ENCODE measurements at places on chromosomes 3 and 15.

DNA sequence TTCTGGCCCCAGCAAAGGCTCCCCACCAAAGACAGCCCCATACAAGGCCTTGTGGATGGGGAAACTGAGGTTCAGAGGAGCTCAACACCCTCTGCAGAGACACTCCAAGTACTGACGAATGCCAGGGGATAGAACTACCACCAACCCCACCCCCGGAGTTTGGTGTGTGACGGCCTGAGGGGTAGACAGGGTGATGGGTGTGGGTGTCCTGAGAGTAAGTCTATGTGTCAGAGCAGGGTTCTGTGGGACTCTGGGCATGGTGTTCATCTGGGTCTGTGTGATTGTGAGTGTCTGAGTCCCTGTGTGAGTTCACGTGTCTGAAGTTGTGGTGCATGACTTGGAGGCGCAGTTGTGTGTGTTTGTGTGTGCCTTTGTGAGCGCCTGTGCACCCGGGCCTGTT lies 7.4 kb downstream of the PTH1R start:
- no peak for DNase-seq

DNA sequence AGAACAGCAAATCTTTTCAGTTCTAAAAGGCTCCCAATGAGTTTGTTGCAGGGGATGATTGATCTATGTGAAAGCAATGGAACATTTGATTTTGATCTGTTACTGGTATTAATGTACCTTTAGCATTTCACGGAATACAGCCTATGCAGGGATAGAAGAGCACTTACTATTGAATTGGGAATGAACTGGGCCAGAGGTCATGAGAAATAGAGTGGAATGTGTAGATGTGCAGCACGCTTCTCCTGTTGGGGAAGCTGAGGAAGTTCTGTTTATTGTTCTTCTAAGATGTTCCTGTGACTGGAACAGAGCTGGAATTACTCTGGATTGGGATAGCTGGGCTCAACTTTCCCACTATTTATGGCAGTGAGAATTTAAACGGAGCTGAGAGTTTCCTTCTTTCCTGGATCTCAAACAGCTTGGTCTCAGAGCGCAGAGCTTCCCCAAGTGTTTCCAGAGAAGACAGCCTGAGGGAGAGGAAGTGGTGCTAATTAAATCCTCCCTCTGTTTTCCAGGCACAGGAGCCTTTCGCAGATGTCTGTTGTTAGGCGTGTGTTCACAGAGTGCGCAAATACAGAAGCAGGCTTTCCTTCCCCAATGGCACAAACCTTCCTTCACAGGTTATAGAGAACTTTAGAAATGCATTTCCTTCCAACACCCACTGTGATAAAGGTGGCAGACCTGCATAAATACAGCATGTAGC lies 32.5 kb downstream of the TPRG1 start:
- no peak for DNase-seq

DNA sequence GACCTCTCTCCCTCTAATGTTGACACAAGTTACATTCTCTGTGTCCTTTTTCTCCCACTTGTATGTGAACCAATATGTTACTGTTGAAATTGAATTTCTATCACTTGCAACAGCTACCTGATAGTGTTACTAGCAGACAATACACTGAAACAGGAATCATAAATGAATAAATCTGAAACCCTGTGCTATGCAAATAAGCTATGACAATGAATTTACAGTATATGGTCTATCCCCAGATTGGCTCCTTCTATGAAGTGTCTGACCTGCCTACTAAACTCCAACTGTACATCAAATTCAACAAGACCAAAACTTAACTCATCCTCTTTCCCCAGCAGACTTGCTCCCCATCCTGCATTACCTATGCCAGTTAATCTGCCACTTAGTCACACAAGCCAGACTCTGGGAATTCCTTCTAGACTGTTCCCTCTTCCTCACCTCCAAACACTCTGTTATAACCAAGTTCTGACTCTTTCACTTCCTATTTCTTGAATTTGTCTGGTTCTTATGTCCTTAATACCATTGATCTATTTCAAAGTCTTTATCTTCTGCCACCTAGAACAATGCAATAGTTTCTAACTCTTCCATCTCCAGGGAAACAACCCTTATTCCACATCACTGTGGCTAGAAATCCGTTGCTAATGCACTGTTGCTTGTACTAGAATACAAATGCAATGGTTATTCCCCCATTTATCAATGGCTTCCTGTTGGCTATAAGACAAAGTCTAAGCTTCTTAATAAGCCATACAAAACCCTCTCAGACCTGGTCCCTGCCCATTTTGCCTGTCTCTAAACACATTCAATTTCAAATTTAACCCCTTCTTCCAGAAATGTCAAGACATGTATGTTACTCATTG lies 13.4 kb upstream of the ZNF639 start:
- DNase-seq, result no peak

- no peak for DNase-seq
Observed at GRCh38 chr3:125960456-125961288, 8.3 kb upstream of the ROPN1B start.

- DNase-seq, result no peak
Observed at GRCh38 chr15:100939791-100940190, 20.6 kb downstream of the LRRK1 start.

DNA sequence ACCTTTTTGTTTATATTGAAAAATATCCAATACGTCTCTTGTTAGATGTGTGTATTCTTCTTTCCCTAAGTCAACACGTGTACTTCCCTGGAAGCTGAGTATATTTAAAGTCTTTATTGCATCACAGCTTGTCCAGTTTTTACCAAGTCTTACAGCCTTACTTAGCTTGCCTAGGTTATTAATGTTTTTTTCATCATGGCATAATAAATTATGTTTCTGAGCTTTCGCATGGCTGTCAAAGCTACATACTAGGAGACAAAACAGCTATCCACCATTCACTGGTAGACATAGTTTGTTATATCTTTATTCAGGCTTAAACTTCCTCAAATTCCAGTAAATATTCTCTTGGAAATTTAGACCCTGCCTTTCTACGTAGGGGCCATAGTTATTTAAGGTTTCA lies 224.2 kb downstream of the BCHE start:
- DNase-seq, result no peak

DNA sequence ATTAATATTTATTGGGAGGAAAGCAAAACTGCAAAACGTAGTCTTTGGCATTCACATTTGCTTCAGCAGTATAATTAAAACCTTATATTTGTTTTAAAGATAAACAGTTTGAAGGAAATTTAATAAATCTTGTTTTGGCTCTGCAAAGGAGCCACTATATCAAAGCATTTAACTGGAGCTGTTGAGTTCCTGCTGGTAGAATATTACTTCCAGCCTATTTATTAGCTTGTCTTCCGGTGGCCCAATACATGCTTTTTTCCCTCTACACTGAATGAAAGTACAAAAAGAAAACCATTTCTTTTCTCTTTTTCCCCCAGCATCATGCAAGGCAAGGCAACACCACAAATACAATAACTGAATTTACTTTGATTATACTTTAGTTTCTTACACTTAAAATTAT lies 26.3 kb downstream of the SPTSSB start:
- no peak for DNase-seq

- no peak for DNase-seq
Observed at GRCh38 chr3:162610261-162610660, 1113.7 kb downstream of the OTOL1 start.

GRCh38 chr3:30538791-30539190 lies 67.6 kb upstream of the TGFBR2 start:
- no peak for DNase-seq

DNA sequence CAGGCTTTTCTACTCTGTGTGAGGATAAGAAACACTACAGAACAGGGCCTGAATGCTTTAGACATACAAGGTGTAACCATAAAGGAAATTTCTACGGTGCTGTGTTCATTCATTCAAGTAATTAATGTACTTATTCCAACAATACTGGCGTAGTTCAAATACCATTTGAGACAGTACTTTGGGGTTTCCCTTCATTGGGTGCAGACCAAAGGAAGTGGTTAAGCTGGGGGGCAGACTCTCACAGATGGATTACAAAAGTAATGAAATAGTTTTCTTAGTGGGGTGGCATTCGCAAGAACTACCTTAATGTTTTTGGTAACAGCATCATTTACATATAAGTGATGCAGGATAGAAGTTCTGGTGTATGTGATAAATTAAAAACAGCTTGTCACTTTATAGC lies 65.9 kb downstream of the BTD start:
- DNase-seq, result no peak

- DNase-seq, result no peak
Observed at GRCh38 chr3:76523337-76523736, 516.6 kb upstream of the ROBO2 start.

- DNase-seq, result no peak
Observed at GRCh38 chr3:174132006-174132405, 727.1 kb upstream of the NAALADL2 start.

DNA sequence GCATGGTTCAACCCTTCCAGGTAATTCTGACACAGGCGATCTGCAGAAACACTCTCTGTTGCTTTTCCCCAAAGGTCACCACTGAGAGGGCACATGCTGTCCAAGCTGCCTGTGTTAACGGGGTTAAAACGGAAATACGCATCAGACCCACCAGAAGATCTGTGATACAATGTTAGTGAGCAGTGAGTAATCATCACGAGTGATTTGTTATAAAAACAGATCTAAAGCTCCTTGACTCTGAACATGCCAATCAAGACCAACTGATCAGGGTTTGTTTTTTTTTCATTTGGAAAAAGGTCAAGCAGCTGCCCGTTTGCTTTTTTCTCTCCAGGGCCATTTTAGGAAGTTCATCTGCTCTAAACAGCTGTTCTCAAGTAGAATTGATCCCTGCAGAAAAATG lies 43.2 kb downstream of the FGF12 start:
- no peak for DNase-seq

DNA sequence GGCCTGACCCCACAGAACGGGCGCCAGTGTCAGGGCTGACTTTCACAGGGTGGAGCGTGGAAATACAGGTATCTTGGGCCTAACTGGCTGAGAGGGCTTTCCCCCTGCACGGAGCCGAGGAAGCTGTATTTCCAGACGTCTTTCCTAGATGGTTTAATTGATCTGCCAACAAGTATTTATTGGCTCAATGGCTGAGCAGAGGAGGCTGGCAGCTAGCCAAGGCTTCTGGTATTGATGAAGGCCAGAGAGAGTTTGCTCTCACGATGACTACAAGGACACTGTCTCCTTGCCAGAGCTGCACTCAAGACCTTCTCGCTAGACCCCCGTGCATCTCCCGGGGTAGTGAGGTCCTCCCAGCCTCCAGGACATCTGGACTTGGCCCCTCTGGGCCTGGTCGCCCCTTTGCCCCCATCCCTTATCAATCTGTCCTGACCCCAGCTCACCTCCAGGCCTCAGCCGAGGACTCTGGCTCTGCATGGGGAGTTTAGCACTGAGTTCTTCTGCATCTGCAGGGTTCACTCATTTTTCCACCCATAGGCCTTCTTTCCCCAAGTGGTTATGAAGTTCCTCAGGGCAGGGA lies 20.6 kb downstream of the SPSB4 start:
- DNase-seq, result no peak

DNA sequence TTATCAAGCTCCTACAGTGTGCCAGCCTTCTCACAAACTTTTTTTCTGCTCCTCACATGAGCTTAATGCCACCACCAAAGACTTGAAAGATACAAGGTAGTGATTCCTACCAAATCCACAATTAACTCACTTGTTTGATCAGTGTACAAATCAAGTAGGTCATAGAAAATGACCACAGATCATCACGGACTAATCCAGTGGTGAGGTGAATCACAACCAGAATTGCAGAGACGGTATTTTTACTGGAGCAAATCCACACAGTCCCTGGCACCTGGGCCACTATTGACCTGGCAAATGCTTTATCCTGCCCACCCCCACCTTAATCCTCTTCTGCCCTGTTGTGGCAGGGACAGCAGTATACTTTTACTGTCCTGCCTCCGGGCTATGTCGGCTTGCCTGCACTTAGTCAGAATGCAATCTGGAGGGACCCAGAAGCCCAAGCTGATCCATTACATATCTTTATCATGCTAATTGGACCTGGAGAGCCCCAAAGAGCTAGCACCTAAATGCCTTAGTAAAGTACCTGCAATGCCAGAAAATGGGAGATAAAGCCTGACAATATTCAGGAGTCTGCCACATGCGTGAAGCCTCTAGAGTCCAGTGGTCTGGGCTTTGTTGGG lies 83.9 kb upstream of the CDV3 start:
- no peak for DNase-seq

DNA sequence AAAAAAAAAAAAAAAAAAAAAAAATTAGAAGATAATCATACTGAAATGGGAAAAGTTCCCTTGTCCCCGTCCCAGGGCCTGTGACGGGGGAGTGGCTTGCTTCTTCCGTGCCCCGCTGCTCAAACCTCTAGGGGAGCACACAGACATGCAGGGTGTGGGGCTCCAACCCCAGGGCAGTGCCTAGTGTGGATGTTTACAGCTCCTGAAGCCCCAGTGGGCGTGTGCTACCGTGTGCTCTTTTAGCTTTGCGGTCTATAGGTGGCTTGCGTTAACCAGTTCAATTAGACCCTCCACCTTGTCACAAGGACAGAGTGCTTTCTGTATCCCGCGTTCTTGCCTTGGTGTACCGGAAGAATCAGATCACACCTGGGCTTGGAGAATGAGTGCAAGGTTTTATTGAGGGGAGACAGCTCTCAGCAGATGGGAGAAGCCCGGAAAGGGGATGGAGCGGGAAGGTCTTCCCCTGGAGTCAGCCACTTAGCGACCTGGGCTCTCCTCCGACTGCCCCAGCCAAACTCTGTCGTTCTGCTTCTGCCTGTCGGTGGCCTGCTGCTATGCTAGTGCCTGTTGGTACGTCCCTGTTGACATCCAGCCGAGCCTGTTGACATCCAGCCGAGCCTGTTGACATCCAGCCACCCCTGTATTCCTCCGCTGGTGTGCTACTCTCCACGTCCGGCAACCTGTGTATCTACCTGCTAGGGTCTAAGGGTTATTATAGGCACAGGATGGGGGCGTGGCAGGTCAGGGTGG lies 569.8 kb downstream of the VGLL3 start:
- no peak for DNase-seq

- DNase-seq, result no peak
Observed at GRCh38 chr15:54772663-54773062, 424.1 kb downstream of the RSL24D1 start.

- no peak for DNase-seq
Observed at GRCh38 chr3:33042668-33043067, 54.3 kb downstream of the GLB1 start.

DNA sequence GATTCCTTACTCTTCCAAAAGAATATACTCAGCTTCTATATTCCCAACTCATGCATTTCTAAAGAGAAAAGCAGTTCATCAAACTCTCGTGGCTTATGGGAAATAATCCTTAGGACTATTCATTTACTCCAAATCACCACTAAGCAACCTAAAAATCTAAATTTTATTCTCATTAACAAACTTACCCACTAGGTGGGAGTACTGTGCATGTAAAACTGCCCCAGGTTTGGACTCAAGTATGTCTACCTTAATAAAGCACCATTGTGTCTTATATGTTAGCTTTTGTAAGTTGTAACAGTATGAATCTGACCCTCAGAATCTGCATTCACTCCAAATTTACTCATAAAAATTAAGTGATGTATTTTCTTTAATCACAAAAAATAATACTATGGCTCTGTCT lies 25.3 kb downstream of the RAD18 start:
- DNase-seq, result no peak
